ENCODE measurements at places on chromosomes 5 and 9.

GRCh38 chr9:119368179-119368578, 1.1 kb downstream of the BRINP1 start:
- DNase-seq, result no peak

DNA sequence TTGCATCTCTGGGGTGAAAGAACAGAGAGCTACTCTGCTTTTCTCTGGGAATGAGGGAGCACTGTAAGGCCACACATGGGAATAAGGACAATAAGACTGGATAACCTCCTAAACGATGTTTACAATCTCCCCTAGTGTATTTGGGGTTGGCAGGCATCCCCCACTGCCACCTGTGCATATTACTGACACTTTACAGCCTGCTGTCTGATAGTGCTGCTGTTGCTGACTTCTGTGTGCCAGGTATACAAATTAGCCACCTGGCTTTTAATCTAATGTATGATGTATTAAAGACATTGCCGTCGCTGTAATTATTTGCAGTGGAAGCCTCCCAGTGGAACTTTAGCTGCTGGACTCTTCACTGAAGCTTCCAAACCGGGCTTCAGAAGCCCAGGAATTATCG, 4.4 kb upstream of the SHISAL2B start:
- peak; percentile 29 for DNase-seq

DNA sequence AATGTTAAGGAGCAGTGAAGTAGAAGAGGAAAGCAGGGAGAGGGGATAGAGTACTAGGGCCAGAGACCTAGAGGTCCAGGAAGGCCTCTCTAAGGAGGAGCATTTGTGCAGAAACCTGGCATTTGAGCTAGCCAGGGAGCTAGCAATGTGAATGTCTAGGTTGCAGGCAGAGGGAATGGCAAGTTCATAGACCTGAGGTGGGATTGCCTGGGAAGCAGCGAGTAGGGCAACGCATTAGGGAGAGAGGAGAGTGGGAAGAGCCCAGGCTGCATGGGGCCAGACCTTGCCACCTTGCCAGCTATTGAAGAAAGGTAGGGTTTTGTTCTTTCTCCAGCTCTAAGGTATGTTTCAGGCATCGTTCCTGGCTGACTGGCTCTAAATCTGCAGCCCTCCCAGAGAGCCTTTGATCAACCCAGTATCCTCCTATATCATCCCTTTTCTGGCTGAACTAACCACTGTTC, 54.0 kb downstream of the SLC22A5 start:
- no peak for DNase-seq

- DNase-seq, result peak; percentile 18
These were observed 8.6 kb downstream of the SUSD1 start for GRCh38 chr9:112166176-112167140.

DNA sequence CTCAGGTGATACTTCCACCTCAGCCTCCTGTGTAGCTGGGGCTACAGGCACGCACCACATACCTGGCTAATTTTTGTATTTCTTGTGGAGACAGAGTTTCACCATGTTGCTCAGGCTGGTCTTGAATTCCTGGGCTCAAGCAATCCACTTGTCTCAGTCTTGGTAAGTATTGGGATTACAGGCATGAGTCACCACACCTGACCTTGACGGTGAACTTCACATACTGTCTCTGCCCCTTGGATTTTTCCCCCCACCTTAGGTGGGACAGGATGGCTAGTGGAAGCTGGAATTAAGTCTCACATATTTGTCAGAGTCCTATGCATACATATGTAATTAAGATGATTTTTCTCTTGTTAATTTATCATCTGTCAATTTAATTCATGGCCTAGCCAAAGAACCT, 20.9 kb upstream of the RFK start:
- no peak for DNase-seq

- no peak for DNase-seq
These were observed 62.8 kb upstream of the KLF9 start for GRCh38 chr9:70477146-70477745.

- no peak for DNase-seq
These were observed 82.2 kb downstream of the NRG2 start for GRCh38 chr5:139960723-139961383.

GRCh38 chr5:5285906-5286305, 136.6 kb upstream of the ICE1 start:
- no peak for DNase-seq

GRCh38 chr5:9071524-9071923, 474.4 kb downstream of the SEMA5A start:
- DNase-seq, result no peak

GRCh38 chr5:57491369-57491965, 8.9 kb upstream of the ACTBL2 start:
- DNase-seq, result no peak

DNA sequence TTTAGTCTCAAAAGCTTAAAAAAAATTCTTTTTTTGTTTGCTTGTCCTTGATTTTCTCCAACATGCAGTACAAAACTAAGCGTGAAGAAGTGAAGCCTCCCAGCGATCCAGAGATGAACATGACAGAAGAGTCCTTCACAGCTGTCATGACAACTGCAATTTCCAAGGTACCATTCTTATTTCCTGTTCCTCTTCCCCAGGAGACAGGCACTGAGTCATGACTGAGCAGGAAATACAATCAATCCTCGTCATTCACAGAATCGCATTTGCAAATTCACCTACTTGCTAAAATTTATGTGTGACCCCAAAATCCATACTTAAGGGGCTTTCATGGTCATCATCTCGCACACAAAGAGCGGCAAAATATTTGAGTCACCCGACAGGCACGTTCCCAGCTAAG, 77.3 kb downstream of the SLC1A1 start:
- DNase-seq, result no peak

DNA sequence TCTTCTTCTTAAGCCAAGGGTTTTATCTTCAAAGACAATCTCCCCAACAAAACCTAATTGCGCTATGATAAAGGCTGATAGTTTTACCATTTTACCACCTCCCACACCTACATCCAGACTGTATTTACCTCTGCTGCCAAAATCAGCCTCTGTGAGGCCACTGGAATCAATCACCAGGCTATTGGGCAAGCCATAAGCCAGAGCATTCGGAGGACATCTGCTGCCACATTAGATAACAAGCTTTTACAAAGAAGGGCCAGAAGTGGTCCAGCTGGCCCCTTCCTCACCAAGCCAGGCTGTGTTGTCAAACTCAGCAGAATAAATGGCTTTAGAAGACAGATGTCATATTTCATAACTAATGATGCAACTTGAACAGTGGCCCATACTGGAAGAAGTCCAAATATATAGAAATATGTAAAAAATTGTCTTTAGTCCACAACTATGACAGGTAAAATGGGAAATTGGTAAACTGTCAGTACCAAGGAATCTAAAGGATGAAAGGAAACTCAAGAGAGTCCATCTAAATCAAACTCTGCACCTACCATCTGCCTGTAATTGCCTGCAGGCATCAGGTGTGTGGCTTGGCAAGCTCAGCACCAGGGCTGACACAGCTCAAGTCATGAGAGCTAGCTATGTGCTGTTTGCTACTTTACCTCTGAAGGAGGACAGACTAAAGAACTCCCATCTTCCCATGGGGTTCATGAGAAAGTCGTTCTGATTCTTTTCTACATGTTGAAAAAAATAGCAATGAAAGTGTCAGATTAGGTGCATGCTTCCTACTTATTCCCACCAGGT, 16.1 kb downstream of the SLC45A2 start:
- no peak for DNase-seq

DNA sequence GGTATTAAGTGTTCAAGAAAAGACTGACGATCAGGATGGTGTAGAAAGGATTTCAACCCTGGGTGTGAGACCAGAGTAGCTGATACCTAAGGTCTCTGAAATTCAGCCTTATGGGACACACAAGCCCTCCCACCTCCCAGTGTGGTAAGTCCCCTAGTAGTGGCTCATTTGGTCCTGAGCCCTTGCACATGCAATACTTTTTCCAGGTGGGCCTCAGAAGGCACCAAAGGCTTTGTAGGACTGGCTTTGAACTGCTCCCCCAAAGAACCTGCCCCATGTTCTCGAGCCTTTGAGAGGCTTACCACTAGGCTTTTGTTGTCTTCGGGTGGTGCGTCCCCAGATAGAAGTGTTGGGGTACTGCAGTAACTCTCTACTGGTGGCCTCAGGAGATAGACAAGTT, 803 bp downstream of the GARIN3 start:
- DNase-seq, result no peak

- peak; percentile 75 for DNase-seq
These were observed 72.0 kb upstream of the RAI14 start for GRCh38 chr5:34584165-34584564.

DNA sequence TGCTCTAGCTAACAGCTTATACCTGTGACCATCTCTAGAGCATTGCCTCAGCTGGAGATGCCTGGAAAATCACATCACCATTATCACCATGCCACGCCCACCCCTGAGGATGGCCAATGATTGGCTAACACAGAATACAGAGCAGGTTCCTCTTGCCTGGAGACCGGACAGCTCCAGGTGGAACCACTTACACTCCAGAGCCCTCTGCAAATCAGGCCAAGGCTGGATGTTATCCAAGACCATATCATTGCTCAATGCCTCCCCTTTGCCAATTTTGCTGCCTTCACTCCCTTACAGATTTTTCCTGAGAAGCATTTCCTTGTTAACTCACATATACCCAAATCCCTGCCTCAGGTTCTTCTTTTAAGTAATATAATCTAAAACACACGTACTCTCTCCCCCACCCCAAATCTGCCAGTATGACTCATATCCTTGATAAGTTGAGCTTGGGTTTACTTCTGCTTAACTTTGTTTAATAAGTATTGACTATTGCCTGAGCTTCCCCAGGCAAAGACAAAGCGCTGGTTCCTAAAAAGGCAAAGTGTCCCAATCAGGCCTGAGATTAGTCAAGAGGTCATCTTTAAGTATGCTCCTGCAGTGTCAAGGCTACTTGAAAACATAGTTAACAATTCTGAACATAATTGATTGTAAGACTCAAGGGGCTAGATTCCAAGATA, 309.6 kb downstream of the EPB41L4A start:
- no peak for DNase-seq

DNA sequence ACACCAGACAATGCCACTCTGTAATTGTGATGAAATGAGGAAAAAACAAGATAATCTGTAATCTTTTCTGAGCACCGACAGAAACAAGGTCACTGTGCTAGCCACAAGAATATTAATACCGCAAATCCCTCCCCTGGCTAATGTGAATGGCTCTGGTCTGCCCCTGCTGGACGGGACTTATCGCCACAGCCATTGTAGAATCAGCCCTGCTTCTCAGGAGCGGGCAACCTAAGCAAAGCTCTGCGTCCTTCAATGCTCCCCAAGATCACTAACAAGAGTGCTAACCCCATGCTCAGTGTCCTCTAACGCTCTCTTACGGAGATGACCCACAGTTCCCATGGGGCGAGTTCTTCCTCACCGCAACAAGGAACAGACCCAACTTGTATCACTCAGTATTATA, 42.7 kb downstream of the OR2V1 start:
- no peak for DNase-seq

DNA sequence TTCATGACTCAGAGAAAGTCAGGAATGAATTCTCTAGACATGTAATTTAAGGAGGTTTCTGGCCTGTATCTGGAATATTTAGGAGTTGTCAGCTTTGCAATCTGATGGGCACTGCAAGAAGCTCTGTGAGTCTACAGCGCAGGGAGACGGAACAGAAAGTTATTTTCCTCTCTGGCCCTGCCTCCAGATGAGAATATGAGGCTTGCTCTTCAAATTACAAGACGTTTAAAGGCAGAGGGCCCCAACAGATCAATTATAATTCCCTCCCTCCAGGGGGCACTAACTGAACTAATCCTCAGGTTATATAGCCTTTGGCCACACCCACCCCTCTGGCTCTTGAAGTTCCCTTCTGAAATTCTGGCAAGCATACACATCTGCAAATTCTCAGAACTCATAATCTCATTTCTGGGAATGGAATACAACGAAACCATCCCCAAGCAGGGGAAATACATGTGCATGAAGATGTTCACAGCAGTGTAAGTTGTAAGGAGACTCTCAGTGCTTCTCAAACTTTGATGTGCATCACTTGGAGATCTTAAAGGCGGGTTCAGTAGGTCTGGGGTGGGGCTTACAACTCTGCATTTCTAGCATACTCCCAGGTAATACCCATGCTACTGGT, 307.6 kb downstream of the CWC27 start:
- peak; percentile 56 for DNase-seq

GRCh38 chr5:134945041-134945440, 22.7 kb upstream of the CATSPER3 start:
- DNase-seq, result no peak

DNA sequence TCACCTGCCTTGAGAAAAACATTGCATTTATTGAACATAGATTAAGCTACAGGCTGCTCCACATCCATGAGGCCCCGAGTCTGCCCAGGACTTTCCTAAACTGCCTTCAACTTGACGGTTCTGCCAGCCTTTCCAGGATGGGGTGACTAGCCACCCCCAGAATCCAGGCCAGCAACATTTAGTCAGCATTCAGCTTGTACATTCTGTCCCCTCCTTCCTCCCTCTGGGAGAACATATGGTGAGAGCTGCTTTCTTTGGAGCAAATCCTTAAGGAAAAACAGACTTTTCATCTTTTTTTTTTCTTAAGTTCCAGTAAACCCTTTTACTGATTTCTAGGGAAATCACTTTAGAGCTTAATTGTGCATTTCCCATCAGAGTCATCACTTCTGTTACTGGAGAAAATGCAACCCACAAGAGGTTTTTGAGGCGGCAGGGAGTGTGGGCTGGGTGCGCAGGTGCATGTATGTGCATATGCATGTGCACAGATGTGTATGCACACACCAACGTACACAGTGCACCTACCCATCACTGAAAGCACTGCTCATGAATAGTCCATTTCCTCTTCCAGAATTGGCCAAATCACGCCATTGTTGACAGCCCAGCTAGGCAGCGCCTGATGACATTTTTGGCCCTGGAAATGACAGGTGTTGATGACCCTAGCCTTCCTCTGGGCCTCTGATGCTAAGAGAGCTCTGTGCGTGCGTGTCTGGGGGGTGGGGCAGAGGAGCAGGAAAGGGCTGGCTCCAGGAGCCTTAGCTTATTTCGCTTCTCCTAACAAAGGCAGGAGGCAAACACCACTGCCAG, 145.6 kb downstream of the HSD17B3 start:
- no peak for DNase-seq

DNA sequence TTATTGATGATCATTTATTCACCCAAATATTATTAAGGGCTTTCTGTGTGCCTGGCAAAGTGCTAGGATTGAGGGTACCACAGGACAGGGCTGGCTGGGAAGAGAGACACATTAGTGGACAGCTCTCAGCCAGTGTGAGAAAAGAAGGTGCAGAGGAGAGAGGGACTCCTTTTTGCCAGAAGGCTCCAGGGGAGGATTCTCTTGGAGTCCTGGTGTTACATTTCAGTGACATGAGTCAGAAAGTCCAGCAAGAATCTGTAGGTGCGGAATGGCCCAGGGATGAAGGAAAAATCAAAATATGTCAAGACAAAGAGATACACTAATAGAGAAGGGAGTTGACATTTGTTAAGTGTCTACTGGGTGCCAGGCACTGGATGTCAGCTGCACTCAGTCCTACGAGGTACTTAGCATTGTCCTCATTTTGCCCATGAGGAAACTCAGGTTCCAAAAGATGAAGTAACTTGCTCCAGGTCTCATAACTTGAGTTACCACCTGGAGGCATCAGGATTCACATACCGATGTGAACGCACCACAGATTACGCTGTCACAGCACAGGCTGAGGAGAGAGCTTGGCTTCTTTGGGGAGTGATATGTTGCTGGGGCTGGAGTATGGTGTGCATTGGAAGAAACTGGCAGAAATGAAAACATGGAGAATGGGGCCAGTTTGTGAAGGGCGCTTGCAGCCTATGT, 60.5 kb downstream of the RASGRF2 start:
- no peak for DNase-seq

GRCh38 chr9:137902646-137903045, 25.1 kb downstream of the CACNA1B start:
- no peak for DNase-seq
